ENCODE measurements at places on chromosomes 7 and 10. TPM values are rescaled to one million over a fixed set of nuclear protein-coding genes. Genes with fewer than 3 reads are reported as not detected.

The HDAC9 gene
- polyA plus RNA-seq, result 10.4 TPM

DNA sequence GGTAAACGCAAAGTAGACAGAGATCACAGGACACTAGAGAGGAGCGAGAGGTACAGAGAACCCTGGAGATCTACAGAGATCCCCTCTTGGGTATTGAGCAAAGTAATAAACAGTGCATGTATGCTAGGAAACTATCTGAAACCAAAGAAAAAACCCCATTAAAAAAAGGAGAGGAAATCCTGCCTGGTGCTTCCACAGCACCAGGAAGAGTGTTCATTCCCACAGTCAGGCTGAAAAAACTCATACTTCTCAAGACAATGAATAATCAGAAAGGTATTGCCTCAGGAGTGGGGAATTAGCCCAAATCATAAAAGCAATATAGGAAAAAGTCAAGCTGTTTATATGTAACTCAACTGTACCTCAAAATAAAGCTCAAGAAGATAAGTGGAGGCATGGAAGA is 59.1 kb downstream of the ANKRD26 start:
- no peak for DNase-seq

The MACC1 gene
- 10.8 TPM for polyA plus RNA-seq

- DNase-seq, result no peak
Observed at GRCh38 chr10:50618624-50619023, 5.1 kb downstream of the SGMS1 start.

The PRSS1 gene
- not detected for polyA plus RNA-seq

The PURB gene
- polyA plus RNA-seq, result 43.5 TPM

- DNase-seq, result no peak
Observed at GRCh38 chr10:75542084-75542483, 110.7 kb downstream of the LRMDA start.

- DNase-seq, result no peak
Observed at GRCh38 chr7:158442260-158442659, 145.4 kb downstream of the PTPRN2 start.

The GIMAP2 gene
- 7.2 TPM for polyA plus RNA-seq

DNA sequence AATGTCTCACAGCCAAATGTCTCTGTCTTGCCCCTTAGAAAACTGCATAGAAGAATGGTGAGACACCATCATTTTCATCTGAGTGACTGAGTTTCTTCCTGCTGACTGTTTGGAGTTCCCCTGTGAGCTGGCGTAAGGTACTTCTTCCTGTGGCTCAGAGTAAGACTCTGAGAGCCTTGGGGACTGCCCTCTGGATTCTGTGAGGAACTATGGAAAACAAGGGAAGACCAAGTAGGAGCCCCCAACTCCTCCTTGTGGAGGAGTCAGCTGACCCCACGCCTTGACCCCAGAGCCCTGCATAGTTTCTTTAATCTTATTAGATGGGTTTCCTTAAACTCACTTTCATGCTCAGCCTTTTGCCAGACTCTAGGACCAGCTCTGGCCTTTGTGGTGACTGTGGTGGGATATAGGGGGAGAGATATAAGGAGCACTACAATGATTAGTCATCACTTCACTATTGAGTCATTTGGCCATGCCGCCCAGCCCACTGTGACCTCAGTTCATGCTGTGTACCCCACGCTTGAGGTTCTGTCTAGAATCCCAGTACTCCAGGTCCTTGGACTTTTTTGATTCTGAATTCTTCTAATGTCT is 51.8 kb upstream of the FAM133B start:
- no peak for DNase-seq

The SEMA3D gene
- polyA plus RNA-seq, result 57.7 TPM

DNA sequence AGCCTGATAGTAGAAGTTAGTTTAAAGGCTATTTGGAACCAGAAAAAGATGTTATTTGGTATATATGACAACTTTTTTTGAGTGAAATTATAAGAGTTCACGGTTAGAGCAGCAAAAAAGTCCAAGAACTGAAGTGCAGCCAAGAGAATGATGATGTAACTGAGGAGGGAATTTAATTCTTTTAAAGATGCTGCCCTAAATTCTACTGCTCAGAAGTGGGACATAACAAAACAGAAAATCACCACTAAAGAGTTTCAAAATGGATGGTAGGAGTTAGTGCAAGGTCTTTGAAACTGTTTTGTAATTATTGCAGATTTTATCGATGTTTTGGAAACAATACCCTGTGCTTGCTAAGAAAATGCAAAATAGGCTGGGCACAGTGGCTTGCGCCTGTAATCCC is 6.5 kb downstream of the SAMD8 start:
- no peak for DNase-seq
